ENCODE measurements at places on chromosomes 13 and 19. TPM values are rescaled to one million over a fixed set of nuclear protein-coding genes. Genes with fewer than 3 reads are reported as not detected.

The P2RY11 gene
- total RNA-seq = 10.8 TPM

DNA sequence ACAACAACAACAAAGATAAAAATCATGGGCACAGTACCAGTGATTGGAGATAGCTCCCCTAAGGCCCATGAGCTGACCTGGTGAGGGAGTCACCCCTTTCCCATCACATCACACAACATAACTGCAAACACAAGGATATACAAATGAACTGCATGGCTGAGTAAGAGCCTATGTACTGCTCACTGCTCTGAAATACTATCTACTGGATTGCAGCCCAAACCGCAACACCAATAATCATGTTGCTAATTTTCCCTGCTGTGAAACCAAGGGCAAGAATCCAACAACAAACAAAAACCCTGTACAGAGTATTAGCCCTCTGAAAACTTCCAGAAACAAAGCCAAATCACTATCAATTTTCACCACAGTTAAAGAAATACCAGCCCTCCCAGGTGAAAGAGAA lies 1893.2 kb downstream of the PCDH9 start:
- DNase-seq = peak; percentile 66
- H3K4me3 ChIP-seq = no peak overlapping the region
- H3K27ac ChIP-seq = no peak overlapping the region
- no peaks in the 10 kb centered on the region for H3K27me3 ChIP-seq
- H3K36me3 ChIP-seq = no peaks in the 10 kb centered on the region
- peaks cover 11% of the 10 kb centered on the region for H3K4me1 ChIP-seq

The CHST8 gene
- total RNA-seq = 23.3 TPM

- no peak overlapping the region for H3K27ac ChIP-seq
- H3K4me1 ChIP-seq = no peaks in the 10 kb centered on the region
- H3K4me3 ChIP-seq = no peak overlapping the region
- no peaks in the 10 kb centered on the region for H3K36me3 ChIP-seq
- H3K27me3 ChIP-seq = no peaks in the 10 kb centered on the region
Measured at GRCh38 chr13:47650209-47650608, 350.9 kb downstream of the SUCLA2 start.

The ZNF177 gene
- total RNA-seq = 3.0 TPM

- no peaks in the 10 kb centered on the region for H3K36me3 ChIP-seq
- no peak overlapping the region for H3K4me3 ChIP-seq
- no peaks in the 10 kb centered on the region for H3K27me3 ChIP-seq
- DNase-seq = no peak
- no peak overlapping the region for H3K27ac ChIP-seq
Measured at GRCh38 chr13:73622381-73622780, 511.8 kb downstream of the KLF12 start.

DNA sequence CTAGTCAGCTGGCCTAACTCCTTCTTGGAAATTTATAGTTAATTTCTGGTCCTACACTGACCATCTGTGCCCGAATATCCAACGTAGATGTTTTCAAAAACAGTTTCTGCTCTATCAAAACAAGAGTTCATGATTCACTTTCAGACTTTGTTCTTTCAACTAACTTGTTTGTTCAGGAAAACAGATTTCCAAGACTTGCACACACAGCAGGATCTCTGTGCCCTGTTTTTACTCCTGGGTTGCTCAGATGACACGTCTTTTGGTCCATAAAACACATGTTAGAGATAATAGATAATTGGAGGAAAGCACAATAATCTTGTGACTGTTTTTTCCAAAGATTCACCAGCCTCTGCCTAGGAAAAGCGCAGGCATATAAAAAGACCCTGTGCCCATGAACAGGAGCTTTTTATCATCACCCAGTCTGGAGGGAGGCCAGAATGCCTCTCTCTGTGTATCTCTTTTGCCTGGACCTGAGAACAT lies 218.0 kb downstream of the IRS2 start:
- H3K27ac ChIP-seq = no peak overlapping the region
- DNase-seq = no peak
- H3K27me3 ChIP-seq = no peaks in the 10 kb centered on the region

GRCh38 chr13:44876782-44877324 lies 112.4 kb downstream of the NUFIP1 start:
- H3K27ac ChIP-seq = no peak overlapping the region
- no peaks in the 10 kb centered on the region for H3K27me3 ChIP-seq
- peaks cover 4% of the 10 kb centered on the region for H3K4me1 ChIP-seq
- DNase-seq = no peak
- no peak overlapping the region for H3K4me3 ChIP-seq

DNA sequence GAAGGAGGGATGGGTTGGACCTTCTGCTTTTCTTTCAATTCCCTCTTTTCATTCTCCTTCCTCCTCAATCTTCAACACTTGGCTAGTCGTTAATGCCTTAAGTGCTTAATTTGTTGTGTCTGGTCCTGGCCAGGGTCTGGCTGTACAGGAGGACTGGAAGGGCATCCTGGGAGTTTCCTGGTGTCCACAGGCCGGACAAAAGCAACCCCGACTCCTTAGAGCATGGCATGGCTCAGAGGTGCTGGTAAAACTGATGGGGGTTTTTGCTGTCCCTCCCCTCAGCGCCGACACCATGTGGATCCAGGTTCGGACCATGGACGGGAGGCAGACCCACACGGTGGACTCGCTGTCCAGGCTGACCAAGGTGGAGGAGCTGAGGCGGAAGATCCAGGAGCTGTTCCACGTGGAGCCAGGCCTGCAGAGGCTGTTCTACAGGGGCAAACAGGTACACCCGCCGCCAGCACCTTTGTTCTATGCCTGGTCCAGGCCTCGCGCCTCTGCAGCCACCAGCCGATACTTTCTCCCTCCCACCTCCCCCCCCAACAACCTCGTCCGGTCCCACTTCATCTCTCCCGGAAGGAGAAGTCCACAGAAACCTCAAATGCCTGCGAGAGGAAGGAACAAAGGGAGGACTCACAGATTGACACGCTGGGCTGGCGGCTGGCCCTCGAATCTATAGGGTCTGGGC lies 1.4 kb downstream of the UHRF1 start:
- H3K27me3 ChIP-seq = no peaks in the 10 kb centered on the region
- peak overlapping the region; percentile 97 for H3K4me3 ChIP-seq
- peaks cover 50% of the 10 kb centered on the region for H3K36me3 ChIP-seq
- H3K27ac ChIP-seq = peak overlapping the region; percentile 19
- H3K4me1 ChIP-seq = peaks cover 43% of the 10 kb centered on the region

The PABPC3 gene
- 0.14 TPM for total RNA-seq

- no peak overlapping the region for H3K4me3 ChIP-seq
- no peaks in the 10 kb centered on the region for H3K36me3 ChIP-seq
Measured at GRCh38 chr13:83732755-83733154, 149.5 kb downstream of the SLITRK1 start.

Measured in SJCRH30 (cell line).